ENCODE measurements at places on chromosomes 1 and 21. TPM values are rescaled to one million over a fixed set of nuclear protein-coding genes. Genes with fewer than 3 reads are reported as not detected.
A peak's percentile ranks its signal among the peaks of the same experiment; 100 is the strongest.

DNA sequence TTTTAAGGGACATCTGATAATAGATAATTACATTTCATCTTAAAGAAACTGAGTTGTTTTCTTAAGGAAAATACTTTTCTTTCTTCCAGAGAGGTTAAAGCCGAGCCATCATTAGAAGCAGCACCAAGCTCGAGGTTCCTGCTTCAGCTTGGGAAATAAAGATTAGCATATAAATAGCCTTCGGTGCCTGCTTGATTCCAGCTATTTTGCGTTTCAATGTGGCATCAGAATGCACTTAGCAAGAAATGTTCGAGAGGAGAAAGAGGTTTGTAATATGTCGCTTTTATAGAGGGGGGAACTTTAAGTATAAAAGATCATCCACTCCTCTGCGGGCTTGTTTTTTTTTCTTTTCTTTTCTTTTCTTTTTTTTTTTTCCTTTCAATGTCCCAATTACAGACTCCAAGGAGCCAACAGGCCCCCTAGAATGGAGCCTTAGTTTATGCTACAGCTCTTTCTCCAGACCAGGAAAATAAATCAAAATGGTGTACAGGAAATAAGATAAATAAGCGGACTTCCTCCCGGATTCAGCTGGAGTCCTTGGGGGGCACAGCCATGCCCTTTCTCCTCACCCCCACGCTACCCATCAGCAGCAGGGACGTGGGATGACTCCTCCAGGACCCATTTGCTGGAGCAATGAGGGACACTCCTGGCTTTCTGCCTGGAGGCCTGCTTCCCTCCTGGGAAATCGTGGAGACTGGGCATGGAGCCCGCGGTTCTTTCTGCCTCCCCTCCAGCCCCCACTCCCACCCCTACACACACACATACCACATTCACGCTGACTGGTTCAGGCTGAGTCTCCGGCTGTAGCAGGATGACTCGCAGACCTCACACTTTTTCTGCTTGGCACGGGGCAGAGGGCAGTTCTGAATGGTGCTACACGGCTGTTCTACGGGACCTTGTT lies 131.6 kb downstream of the RRAGC start:
- no peaks in the 10 kb centered on the region for H3K36me3 ChIP-seq
- no peak overlapping the region for H3K27ac ChIP-seq
- H3K4me1 ChIP-seq = no peaks in the 10 kb centered on the region
- no peak for DNase-seq
- peaks cover 30% of the 10 kb centered on the region for H3K27me3 ChIP-seq
- H3K4me3 ChIP-seq = no peak overlapping the region

- peaks cover 72% of the 10 kb centered on the region for H3K4me1 ChIP-seq
- H3K27me3 ChIP-seq = peaks cover 62% of the 10 kb centered on the region
- H3K27ac ChIP-seq = no peak overlapping the region
These were observed 5.1 kb upstream of the LHX9 start for GRCh38 chr1:197911857-197912696.

DNA sequence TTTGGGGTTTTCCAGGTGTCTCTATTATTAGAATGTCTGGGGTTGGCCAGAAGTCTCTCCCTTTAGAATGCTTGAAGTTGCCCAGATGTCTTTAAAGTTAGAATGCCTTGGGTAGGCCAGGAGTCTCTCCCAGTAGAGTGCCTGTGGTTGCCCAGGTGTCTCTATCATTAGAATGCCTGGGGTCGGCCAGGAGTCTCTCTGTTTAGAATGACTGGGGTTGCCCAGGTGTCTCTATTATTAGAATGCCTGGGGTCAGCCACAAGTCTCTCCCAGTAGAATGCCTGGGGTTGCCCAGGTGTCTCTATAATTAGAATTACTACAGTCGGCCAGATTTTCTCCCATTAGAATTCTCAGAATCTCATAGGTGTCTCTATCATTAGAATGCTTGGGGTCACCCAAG lies 55.2 kb downstream of the RNF187 start:
- H3K4me1 ChIP-seq = no peaks in the 10 kb centered on the region
- H3K36me3 ChIP-seq = no peaks in the 10 kb centered on the region
- no peak overlapping the region for H3K4me3 ChIP-seq
- H3K27ac ChIP-seq = no peak overlapping the region
- no peak for DNase-seq
- H3K27me3 ChIP-seq = no peaks in the 10 kb centered on the region

- H3K4me1 ChIP-seq = peaks cover 17% of the 10 kb centered on the region
- no peak overlapping the region for H3K27ac ChIP-seq
- H3K36me3 ChIP-seq = peaks cover 11% of the 10 kb centered on the region
- DNase-seq = no peak
These were observed 42.5 kb downstream of the WDR4 start for GRCh38 chr21:42836767-42837301.

- no peaks in the 10 kb centered on the region for H3K27me3 ChIP-seq
- peaks cover 21% of the 10 kb centered on the region for H3K36me3 ChIP-seq
- peaks cover 4% of the 10 kb centered on the region for H3K4me1 ChIP-seq
- no peak overlapping the region for H3K4me3 ChIP-seq
- no peak for DNase-seq
These were observed 37.4 kb downstream of the UBE4B start for GRCh38 chr1:10070206-10070605.

- no peak overlapping the region for H3K4me3 ChIP-seq
- no peak for DNase-seq
- no peaks in the 10 kb centered on the region for H3K36me3 ChIP-seq
- H3K27me3 ChIP-seq = peaks cover 13% of the 10 kb centered on the region
- H3K27ac ChIP-seq = no peak overlapping the region
- no peaks in the 10 kb centered on the region for H3K4me1 ChIP-seq
These were observed 42.7 kb downstream of the SGIP1 start for GRCh38 chr1:66576645-66577044.

GRCh38 chr21:46111193-46111571 lies 13.3 kb downstream of the COL6A2 start:
- H3K4me3 ChIP-seq = no peak overlapping the region
- no peak overlapping the region for H3K27ac ChIP-seq
- peaks cover 2% of the 10 kb centered on the region for H3K27me3 ChIP-seq
- no peak for DNase-seq

GRCh38 chr1:96538111-96538641 lies 183.4 kb upstream of the PTBP2 start:
- H3K27ac ChIP-seq = no peak overlapping the region
- no peaks in the 10 kb centered on the region for H3K27me3 ChIP-seq
- H3K36me3 ChIP-seq = no peaks in the 10 kb centered on the region

GRCh38 chr1:89279011-89279466 lies 6.4 kb upstream of the GBP5 start:
- H3K27me3 ChIP-seq = no peaks in the 10 kb centered on the region
- peak overlapping the region; percentile 90 for H3K27ac ChIP-seq
- H3K36me3 ChIP-seq = no peaks in the 10 kb centered on the region
- DNase-seq = no peak

ITLN2 gene
- not detected for polyA plus RNA-seq

ADAMTS5 gene
- polyA plus RNA-seq = not detected

All from CD4-positive, CD25-positive, alpha-beta regulatory T cell (primary cell).